Stimulated activated CD4-positive, alpha-beta T cell treated with anti-CD3 and anti-CD28 coated beads, Interleukin-12 subunit alpha, Interleukin-12 subunit beta, amount 100 ng/mL, for 24 hours (primary cell): ENCODE measurements at places on chromosomes 1 and 21.

DNA sequence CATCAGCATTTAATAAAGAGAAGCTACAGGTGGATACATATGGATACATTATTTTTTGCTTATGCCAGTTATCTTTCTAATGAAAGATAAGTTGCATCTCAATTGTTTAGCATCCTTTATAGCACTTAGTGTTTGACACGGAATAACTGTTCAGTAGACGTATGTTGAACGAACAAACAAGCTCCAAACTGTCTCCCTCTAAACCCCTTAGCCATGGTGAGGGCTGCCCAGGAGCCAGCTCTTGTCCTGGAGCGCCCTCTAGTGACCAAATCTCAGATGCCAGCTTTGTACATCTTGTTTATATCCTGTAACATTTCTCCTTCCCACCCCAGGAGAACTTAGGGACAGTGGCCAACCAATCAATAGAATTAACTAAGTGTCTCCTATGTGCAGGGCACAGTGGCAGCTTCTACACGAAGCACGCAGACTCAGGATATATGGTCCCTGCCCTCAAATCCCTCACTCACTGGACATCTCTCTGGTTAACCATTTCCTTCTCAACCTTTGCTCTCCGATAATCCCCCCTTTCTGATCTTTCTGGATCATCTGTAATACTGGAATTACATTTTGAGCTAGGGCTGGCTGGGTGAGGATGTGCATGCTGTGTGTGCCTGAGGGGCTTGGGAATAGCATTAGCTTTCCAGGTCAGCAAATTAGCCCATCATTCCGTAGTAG lies 22.9 kb downstream of the KCNA10 start:
- DNase-seq, result peak; percentile 52

- no peak for DNase-seq
Measured at GRCh38 chr1:67889953-67890567, 56.8 kb upstream of the GNG12 start.

GRCh38 chr1:89546082-89546889 lies 21.7 kb downstream of the LRRC8B start:
- no peak for DNase-seq

- no peak for DNase-seq
Measured at GRCh38 chr1:240468656-240469055, 143.3 kb downstream of the GREM2 start.

DNA sequence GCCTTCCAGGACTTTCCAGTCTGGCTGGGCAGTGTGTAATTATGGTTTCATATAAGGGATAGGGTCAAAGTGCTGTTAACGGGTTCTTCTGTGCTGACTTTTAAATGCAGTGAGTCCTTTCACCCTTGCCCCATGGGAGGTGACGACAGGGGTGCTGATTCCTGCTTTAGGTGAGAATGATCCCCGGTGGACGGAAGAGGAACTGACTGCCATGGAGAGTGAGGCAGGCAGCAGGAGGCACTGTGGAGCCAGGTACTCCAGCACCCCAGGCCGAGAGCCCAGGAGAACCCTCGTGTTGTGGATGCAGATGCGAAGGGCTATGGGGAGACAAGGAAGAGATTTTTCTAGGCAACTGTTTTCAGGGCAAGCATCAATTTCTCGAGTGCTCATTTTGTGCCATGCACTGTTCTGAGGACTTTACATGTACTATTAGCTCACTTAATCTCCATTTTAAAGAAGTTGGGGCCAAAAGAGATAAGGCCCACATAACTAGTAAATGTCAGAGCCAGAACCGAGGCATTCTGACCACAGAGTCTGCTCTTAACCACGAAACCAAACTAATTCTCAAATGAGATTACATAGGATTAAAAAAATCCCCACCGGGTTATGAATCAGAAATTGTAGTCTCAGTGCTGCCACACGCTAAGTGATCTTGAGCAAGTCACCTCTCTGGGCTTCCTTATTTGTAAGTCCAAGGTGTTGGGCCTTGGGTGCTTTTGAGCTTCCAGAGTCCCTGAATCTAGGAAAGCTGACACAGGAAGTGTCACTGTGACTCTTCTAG lies 28.2 kb downstream of the STPG1 start:
- DNase-seq, result no peak
